ENCODE measurements at places on chromosomes 16 and 17. TPM values are rescaled to one million over a fixed set of nuclear protein-coding genes. Genes with fewer than 3 reads are reported as not detected.

GRCh38 chr16:8530752-8531384 is 59.4 kb downstream of the TMEM114 start:
- no peak for DNase-seq

- DNase-seq, result no peak
Observed at GRCh38 chr17:80790021-80790765, 201.4 kb upstream of the CHMP6 start.

DNA sequence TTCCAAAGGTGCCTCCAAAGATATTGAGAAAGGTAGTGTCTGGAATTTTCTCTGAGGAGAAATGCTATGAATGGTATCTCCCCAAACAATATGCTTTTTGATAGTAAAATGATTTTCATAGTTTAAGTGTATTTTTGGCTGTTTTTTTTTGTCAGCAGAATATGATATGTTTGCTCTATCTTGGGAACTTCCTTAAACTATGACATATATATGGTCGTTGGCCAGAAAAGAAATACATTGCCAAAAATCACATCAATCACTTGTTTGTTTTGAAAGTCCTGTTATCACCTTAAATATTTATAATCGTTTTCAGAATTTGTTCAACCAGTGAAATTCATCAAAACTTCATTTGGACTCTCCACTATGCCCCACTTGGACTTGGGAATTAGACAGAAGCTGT is 816.9 kb downstream of the CDH11 start:
- no peak for DNase-seq

DNA sequence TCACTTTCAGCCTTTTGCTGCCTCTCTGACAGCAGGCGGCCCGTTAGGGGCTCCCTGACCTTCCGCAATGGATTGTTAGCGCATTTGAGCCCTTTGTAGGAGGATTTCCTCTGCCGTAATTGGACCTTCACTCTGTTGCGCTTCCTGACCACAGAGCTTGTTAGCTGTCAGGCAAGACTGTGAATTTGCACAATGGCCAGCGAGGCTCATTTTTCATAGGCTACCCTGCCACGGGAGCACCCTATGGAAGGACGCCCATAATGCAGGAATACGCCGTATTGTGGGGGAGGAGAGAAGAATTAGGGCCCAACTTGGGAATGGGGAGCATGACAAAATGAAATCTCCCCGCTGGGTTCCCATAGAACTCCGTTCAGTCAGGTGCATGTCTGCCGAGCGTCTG is 205.2 kb upstream of the NLRP1 start:
- DNase-seq, result no peak

DNA sequence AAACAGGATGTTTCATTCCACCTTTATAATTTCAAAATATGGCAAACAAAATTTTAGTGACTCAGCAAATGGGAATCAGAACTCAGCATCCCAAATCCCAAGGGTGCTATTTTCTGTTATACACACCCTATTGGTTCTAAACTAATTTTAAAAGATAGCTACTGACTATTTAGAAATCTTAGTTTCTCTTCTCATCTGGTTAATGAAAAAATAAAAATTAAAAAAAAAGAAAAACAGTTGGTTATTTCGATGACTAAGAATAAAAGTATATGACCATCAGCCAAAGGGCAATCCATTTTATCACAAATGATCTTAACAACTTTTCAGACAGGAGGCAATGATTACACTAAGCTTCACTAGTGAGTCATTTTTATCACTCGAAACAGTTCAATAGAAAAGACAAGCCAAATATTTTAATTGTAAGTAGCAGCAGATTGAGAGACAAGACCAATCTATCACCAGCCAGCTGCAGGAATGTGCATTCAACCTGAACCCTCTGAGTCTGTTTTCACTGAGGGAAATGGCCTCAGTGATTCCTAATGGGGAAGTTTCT is 15.2 kb downstream of the PHLPP2 start:
- no peak for DNase-seq

The DPEP1 gene
- total RNA-seq, result not detected

The TUBG1 gene
- 59.1 TPM for total RNA-seq

The MAP2K4 gene
- total RNA-seq, result 35.6 TPM

The MYH13 gene
- not detected for total RNA-seq

The PYY gene
- not detected for total RNA-seq

The GAN gene
- total RNA-seq, result 11.0 TPM

Data from natural killer cell treated with Interleukin-12 subunit alpha and Interleukin-12 subunit beta and Interleukin-15 and Interleukin-18, amount 100 ng/mL, for 72 hours (primary cell).